Endodermal cell (in vitro differentiated cells): ENCODE measurements at places on chromosomes 2 and 18. TPM values are rescaled to one million over a fixed set of nuclear protein-coding genes. Genes with fewer than 3 reads are reported as not detected.

GRCh38 chr2:77579076-77579769 lies 57.0 kb upstream of the LRRTM4 start:
- DNase-seq: no peak

DNA sequence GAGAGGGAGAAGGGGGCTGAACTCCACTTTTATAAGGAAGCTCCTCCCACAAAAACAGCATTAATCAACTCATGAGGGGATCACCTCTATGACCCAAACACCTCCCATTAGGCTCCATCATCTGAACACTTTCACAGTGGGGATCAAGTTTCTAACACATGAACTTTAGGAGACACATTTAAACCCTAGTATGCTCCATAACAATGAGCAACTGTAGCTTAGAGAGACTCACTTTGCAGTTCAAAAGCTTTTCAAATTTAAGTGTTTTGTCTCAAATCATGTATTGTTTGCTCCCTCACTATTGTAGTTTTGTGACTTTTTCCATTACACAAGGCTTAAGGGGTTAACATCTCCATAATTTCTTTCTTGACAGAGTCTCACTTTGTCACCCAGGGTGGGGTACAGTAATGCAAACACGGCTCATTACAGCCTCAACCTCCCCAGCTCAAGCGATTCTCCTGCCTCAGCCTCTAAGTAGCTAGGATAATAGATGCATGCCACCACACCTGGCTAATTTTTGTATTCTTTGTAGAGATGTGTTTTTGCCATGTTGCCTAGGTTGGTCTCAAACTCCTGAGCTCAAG lies 352.7 kb upstream of the CDH20 start:
- DNase-seq: no peak

- DNase-seq: no peak
Measured at GRCh38 chr2:158325031-158325781, 131.3 kb downstream of the CCDC148 start.

GRCh38 chr2:35080231-35080910 lies 1275.2 kb upstream of the CRIM1 start:
- DNase-seq: no peak

GRCh38 chr2:767440-767839 lies 90.2 kb upstream of the TMEM18 start:
- no peak for DNase-seq

GRCh38 chr2:212970132-212970531 lies 181.3 kb downstream of the IKZF2 start:
- no peak for DNase-seq

DNA sequence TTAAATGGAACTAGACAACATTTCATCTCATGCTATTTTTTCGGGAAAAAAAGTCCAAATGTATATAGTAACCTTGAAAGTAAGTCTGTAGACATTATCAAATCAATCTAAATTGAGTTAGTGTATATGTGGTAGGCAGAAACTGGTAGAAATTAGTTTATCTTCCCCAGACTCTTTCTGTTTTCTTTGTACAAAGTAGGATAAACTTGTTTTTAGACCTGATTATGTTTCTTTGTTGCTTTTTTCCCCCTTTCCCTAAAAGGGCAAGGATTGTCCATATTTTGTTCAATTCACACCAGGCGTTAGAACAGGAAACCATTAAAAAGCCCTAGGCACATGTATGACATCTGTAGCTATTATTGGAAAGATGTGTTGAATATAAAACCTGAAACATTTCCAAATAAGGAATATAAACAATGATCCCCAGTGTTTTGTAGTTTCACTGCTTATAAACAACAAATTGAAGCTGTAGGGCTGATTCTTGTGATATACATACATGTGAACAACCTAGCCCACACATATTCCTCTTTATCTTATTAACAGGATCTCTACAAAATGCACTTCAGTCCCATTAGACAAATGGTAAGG lies 528.3 kb downstream of the PARD3B start:
- no peak for DNase-seq

DNA sequence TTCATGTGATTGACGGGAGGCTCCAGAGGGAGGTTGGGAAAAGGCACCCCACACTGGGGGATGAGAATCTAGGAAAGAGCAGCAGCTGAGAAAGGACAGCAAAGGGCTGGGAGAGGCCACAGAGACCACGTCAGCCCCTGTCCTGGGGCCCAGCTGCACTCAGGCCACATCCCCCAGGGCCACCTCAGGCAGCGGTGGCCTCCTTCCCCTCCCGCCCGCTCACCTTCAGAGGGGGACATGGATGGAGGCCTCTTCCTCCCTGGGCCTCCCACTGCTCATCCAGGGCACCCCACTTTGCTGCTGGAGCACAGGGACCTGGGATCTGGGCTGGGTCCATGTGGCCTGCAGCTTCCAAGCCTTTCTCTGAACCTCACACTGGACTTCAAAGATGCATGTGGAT lies 199.8 kb upstream of the HDAC4 start:
- DNase-seq: peak; percentile 35

DNA sequence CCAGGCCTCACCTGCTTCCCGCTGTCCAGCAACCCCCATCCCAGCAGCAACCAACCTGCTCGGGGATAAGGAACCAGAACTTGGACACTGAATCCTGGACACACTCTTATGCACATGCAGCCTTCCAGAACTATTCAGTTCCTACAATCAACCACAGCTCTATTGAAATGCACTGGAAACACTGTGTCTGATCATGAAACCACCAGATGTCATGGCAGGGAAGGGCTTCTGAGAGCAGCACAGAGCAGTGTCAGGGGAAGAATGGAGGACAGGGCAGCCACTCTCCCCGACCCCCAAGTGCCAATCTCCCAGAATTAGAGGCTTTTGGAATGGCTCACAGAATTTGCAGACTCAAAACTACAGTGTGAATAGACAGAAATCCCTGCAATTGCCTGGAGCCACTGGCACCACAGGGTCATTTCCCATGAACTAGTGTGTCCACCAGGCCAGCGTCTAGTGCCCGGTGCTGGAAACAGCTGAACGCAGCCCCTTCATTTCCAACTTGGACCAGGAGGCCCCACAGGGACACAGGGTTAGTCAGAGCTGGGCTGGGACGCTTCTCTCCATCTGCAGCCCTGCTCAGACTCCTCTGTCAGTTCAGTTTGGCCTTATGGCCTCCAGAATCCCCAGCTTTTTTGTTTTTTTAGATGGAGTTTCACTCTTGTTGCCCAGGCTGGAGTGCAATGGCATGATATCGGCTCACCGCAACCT lies 25.5 kb downstream of the MRPL35 start:
- no peak for DNase-seq

DNA sequence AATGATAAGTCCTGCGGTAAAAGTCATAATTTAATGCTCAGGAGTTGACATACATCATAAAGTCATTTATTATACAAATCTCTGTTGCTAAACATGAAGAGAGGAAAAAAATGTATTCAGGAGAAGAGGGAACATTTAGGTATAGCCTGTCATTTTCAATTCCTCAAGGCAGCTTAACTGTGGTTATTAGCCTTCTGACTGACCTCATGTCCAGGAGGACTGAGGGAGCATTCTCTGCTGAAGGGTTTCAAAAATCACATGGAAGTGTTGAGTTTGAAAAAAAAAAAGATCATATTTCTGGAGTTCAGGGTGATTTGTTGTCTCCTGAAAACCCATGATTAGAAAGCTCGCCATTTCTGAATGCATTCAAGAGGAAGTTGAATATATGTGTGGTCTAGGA lies 1371.1 kb upstream of the LRRTM1 start:
- DNase-seq: no peak

- DNase-seq: no peak
Measured at GRCh38 chr2:182182436-182182835, 196.8 kb downstream of the PPP1R1C start.

- DNase-seq: peak; percentile 73
Measured at GRCh38 chr2:238290715-238291549, 2.5 kb upstream of the PER2 start.

GRCh38 chr2:96145036-96145847 lies at the start of gene DUSP2:
Gene DUSP2, minus strand, starts transcription at chr2:96145440. Its CDS starts 86 bp downstream, at chr2:96145354.
- DNase-seq: peak; percentile 84

- no peak for DNase-seq
Measured at GRCh38 chr2:120254178-120254577, 1.5 kb downstream of the RALB start.

DNA sequence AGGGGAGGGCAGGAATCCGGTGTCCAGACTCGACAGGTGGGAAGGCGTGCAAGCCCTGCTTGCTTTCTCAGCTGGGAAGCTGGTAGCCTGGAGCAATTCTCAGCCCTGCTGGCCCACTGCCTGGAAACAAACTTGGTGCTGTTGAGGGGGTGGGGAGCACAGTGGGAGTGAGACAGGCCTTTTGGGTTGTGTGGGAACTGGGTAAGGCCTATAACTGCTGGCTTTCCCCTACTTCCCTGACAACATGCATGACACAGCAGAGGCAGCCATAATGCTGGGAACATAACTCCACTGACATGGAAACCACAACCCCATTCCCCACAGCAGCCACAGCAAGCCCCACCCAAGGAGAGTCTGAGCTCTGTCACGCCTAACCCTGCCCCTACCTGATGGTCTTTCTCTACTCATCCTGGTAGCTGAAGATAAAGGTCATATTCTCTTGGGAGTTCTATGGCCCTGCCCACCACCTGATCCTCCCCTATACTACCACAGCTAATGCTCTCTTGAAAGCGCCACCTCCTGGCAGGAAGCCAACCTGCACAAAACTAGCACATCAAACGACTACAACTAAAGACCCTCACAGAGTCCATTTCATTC lies 122.9 kb upstream of the ACVR1C start:
- DNase-seq: peak; percentile 85

DNA sequence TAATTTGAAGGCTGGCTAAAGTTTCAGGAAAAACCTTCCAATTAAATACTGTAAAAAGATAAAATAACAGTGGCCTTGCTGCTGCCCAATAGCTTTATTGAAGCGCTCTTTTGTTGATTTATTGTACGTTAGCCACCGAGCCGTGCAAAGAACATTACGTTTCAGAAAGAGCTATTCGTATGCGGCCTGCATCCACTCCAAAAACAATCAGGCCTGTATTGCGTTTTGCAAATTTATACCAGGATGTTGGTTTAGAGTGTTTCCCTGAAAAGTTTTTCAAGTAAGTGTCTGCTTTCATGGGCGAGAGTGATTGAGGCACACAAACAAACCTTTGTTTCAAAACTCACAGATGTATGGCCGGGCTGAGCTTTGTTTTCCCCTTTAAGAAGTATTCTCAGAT lies 257.2 kb upstream of the SALL3 start:
- no peak for DNase-seq

DNA sequence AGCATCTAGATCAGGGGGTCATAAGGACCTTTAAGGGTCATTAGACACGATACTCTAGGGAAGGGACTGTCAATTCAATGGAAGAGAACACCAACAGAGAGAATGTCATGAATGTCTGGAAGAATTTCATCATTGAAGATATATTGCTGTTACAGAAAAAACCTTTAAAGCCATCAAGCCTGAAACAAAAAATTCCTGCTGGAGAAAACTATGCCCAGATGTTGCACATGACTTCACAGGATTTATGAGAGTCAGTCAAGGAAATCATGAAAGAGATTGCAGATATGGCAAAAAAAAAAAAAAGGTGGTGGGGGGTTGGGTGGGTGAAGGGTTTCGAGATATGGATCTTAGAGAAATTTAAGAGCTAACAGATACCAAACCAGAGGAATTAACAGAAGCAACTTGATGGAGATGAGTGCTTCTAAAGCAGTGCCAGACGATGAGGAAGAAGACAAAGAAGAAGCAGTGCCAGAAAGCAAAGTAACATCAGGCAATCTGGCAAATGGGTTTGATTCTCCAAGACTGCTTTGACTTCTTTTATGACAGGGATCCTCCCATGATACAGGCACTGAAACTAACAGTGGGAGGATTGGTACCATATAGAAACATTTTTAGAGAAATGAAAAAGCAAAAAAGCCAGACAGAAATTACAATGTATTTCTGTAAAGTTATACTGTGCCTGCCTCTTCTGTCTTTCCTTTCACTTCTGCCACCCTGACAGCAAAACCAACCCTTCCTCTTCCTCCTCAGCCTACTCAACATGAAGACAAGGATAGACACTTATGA lies 28.5 kb downstream of the MAP4K3 start:
- no peak for DNase-seq

GRCh38 chr18:60775978-60776377 lies 403.4 kb upstream of the MC4R start:
- no peak for DNase-seq

Gene GPR55
- 5.6 and 7.5 TPM in 2 replicates for total RNA-seq

Gene EHBP1
- total RNA-seq: 34.6 and 40.6 TPM in 2 replicates

Gene CGREF1
- 0.20 TPM in 1 of 2 replicates, not detected in the other for total RNA-seq

Gene SCTR
- 0.20 and 0.36 TPM in 2 replicates for total RNA-seq

Gene FEV
- total RNA-seq: not detected in 3 replicates

Gene CHRNG
- total RNA-seq: not detected in 3 replicates

Gene FBXO41
- 11.2 to 18.6 TPM (median 12.0 TPM) in 3 replicates for total RNA-seq

Gene SNORC
- total RNA-seq: 3.0 to 6.2 TPM (median 5.0 TPM) in 3 replicates

Gene SLC14A1
- not detected in 3 replicates for total RNA-seq
